Fibroblast of upper back skin (primary cell): ENCODE measurements at places on chromosomes 5 and 9.
A peak's percentile ranks its signal among the peaks of the same experiment; 100 is the strongest.

GRCh38 chr5:163509291-163509951 is 4.0 kb downstream of the MAT2B start:
- peak; percentile 69 for DNase-seq

DNA sequence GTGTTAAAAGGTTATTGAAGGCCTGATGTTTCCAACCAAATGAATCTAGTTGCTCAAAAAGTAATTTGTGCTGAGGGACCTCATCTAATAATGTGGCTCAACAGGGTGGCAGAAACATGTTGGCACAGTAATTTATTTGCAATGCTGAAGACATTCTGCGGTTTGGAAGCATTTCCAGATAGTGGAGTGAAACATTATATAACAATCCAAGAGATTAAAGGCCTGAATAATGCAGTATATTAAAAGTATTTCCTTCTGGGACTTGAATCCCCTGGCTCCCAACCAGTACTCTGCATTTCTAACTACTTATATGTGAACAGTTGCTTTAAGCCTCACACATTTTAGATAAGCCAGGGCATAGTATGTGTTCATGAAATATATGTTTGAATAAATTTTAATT is 25.9 kb upstream of the ALDH1A1 start:
- DNase-seq = peak; percentile 36

GRCh38 chr9:134595014-134595413 is 46.6 kb upstream of the COL5A1 start:
- DNase-seq = no peak

DNA sequence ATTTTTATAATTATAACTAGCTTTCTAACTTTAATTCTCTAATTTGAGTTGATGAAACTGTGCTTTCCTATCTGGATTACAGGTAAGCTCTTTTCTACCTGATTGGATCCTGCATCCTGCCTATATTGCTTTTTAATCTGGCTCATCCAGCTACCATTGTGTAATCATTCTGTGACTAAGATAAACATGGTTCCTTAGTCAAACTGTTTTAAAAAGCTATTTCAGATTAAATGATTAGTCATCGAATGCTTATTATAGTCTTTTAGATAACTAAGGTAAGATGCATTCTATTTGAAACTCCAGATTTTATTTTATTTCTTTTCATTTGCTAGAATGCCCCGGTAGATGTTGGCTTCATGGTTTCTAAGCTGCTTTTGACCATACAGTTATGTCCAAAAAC is 50.7 kb downstream of the ICE1 start:
- no peak for DNase-seq

DNA sequence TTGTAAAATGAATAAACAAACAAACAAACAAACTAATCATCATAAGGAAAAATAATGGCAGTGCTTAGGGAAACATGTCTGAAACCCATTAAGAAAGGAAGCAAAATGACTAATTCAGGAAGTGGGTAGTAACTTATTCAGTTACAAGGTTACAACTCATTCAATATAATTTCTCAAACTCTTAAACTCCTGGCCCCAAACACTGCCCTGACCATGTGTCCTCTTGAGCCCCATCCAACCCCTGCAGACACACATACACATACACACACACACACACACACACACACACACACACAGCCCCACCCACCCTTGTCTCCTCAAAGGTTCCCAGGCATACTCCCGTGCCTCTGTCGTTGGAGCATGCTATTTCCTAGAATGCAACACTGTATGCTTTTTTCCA is 193.9 kb downstream of the SEC61B start:
- peak; percentile 46 for DNase-seq

DNA sequence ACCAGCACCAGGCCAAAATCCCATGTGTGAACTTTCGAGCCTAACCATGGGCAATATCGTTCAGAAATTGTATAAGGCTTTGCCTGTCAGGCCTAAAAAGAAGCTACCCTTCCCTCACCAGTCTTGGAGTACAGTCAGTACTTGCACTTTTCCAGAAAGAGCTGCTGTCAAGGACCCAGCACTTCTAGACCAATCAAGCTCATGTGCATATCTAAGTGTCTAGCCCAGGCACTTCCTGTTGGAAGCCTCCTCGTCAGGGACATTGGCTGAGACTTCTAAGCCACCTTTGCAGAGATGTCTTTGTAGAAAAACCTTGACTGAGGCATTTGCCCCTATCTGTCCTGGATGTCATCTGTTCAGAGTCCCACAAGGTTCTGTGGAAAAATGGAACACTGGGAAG is 1930.5 kb downstream of the EFNA5 start:
- no peak for DNase-seq

DNA sequence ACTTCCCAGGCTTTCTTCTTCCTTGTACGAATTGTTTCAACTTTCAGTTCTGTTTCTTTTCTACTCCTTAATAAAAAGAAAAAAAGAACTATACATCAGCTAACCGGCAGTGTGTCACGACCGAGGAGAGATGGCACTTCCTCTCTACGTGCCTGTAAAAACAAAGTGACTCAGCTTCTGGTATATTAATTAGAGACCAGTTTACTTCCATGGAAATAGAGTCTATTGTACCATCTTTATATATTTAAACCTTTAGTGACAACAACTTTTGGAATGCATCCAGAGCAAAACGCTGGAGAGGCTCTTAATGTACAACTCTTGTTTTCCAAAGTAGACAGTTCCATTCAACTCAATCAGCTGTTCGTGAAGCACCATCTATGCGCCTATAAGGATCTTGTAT is 94.5 kb upstream of the LIFR start:
- no peak for DNase-seq

DNA sequence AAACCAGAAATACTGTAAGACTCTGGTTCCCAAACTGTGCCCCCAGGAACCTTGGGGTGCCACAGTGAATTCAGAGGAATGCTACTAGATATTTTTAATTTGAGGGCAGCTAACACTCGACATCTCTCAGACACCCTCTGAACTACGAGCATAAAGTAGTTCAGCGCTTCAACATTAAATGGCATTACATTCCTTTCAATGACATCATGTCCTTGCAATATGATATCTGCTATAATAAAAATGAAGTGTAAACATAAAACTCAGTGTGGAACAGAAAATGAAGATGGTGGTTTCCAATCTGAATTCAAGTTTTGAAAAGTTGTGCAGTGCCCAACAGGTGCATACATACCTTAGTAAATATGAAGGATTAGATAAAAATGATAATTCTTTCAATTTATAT is 116.1 kb downstream of the LPAR1 start:
- DNase-seq = no peak

DNA sequence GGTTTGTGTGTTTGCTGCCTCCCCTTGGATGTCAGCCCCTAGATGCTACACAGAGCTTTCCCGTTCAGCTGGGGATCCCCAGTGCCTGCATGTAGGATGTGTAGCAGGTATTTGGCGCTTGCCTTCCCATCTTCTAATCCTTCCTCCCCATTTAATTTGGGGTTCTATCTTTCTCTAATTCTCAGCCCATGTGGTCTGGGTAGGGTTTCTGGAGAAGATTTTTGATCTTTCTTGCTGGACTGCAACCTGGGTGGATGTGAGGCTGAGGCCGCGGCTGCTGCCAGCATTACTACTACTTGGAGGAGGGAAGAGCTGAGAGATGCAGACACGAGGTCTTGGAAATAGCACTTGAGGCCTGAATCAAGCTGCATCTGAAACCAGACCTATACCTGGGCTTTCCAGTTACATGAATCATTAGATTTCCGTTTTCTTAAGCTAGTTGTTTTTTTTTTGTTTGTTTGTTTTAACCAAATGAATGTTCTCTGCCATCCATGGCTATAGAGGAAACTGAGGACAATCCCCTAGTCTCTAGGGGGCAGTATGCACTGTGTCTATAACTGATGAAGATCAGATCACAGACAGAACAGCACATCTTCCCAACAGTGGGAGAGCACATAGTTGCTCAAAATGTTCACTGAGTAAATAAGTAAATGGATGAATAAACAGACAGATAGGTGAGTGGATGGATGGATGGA is 178.6 kb downstream of the FGF18 start:
- no peak for DNase-seq

- DNase-seq = peak; percentile 13
Measured at GRCh38 chr5:66232706-66233445, 88.8 kb downstream of the SREK1 start.

DNA sequence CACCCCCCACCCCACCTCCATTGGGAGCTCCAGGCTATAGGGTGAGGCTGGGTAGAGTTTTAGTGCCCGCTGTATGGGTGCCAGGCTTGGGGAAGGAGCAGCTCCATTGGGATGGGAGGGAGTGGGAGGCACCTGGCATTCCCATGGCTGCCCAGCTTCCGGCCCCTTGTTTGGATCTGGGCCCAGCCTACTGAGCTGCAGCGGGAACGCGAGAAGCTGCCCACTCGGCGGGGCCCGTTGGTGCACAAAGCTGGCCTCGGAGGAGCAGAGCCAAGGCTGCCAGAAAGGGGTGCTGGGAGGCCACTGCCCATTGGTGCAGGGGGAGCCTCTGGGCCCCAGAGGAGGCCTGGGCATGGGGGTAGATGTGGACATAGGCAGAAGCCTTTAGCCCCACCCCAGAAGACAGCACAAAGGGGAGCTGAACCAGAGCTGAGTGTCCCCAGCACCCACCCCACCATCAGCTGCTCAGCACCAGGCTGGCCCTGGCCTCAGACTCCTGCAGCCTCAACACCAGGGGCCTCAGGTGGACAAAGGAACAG is 4.4 kb downstream of the LCN9 start:
- no peak for DNase-seq

DNA sequence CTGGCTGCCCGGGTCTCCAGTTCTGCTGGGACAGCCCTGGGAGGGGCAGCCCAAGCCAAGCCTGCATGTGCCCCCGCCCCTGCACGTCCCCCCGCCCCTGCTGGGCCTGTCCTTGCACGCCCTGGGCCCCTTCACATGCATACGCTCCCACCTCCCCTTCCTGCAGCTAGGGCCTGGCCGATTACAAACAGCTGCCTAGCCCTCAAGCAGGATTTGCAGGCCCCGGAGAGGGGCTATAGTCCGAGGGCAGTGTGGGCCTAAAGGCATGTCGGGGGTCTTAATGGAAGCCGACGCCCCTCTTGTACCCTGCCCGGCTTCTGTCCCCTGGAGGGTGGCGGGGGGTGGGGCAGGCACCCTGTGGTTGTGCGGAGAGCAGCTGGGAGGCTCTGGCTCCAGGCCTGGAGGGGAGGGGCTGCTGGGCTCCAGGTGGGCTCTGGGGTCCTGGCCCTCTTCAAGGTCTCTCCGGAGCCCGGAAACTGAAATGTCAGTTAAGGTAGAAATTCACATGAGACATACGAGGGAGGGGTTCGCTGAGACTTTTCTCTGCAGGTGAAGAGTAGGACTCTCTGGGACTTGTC is 16.9 kb downstream of the COL5A1 start:
- DNase-seq = no peak

DNA sequence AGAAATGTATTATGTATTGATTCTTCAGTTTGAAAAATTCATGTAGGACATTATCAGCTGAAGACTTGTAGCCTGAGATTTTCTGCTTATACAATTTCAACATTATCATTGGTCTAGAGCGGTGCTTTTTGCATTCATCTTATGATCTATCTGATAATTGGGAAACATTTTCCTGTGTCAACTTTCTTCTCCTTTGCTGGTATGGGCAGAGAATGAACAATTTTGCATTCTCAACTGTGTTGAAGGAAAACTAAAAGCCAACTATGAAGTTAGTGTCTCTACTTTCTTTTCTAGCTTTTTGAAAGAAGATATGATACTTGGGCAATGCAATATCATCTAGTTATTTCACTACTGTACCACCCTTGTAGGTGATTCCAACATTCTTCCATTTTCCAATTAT is 10.3 kb downstream of the ZFR start:
- DNase-seq = no peak

DNA sequence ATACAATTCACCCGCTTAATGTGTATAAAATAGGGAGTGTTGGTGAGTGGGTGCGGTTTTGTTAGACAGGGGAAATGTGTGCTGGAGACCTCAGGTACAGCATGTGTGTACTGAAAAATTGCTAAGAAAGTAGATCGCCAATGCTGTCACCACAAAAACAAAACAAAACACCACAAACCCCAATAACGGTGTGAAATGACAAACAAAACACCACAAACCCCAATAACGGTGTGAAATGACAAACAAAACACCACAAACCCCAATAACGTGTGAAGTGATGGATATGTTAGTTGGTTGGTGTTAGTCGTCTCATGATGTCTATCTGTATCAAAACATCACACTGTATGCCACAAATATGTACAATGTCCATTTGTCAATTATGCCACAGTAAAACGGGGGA is 14.2 kb upstream of the GFPT2 start:
- DNase-seq = no peak

- DNase-seq = peak; percentile 88
Measured at GRCh38 chr5:56564541-56565282, 250.6 kb upstream of the MAP3K1 start.

GRCh38 chr5:159531554-159532105 is 201.3 kb upstream of the IL12B start:
- DNase-seq = no peak

- DNase-seq = no peak
Measured at GRCh38 chr9:80072451-80072850, 500.7 kb downstream of the TLE4 start.

DNA sequence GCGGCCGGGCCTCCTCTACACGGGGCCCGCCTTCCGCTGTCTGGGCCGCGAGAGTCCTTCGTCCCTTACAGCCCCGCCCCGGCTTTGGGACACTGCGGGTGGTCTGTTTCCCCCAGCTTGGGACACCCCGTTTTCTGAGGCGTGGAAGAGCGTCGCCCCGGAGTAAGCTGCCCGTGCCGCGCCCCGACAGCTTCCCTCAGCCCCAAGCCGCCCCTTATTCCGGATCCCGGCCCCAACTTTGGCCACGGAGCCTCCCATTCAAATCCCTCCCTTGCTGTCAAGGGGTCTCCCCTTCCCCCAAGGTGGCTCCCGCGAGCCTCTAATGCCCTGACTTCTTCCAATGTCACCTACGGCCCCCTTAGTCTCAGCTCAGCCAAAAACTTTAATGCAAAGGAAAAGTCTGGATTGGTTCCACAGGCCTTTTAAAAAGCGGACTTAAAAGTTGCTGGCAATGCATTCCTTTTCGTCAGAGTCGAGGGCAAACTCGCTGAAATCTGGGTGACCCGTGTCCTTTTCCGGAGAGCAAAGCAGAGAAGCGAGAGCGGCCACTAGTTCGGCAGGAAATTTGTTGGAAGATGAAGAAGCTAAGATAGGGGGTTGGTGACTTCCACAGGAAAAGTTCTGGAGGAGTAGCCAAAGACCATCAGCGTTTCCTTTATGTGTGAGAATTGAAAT is 19.8 kb downstream of the EXOSC2 start:
- DNase-seq = no peak

DNA sequence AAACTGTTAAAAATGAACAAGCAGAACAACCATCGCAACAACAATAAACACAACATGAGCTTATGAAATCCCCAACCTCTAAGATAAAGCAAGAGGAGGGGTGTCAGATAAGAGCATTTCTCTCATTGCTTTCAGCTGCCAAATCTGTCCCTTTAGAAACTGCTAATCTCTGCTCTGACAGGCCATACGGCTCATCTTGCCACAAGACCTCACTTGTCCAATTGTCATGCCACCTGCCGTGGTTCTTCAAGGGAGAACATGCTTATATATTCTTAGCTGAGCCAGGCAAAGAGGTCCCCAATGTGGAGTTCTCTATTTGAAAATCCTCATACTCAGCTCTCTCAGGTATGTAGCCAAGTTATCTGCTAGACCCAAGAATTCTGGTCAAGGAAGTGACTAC is 405.0 kb upstream of the TNC start:
- DNase-seq = no peak

- peak; percentile 5 for DNase-seq
Measured at GRCh38 chr5:96432216-96433065, 607 bp downstream of the PCSK1 start.
